ENCODE measurements at places on chromosomes 11 and 22.
A peak's percentile ranks its signal among the peaks of the same experiment; 100 is the strongest.

- no peak overlapping the region for H3K27ac ChIP-seq
- no peaks in the 10 kb centered on the region for H3K4me1 ChIP-seq
- H3K27me3 ChIP-seq = no peaks in the 10 kb centered on the region
- H3K36me3 ChIP-seq = no peaks in the 10 kb centered on the region
Observed at GRCh38 chr22:32583074-32583682, 108.6 kb downstream of the FBXO7 start.

DNA sequence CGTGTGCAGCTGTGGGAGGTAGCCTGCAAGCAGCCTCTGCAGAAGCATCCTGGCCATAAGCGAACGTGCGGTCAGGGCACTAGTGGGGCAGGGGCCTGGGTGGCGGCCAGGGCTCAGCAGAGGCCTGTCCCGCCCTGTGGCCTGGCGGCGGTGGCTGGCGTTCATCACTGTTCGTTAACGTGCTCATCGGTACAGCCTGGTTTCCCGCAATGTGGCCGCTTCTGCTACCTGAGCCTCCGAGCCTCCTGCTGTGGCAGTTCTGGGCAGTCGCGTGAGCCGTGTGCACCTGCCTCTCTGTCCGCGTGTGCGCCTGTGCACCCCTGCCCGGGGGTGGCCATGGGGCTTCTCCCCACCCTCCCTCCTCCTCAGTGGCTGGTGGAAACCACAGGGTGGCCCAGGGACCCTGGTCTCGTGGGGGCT, 117.9 kb downstream of the KCNQ1OT1 start:
- no peaks in the 10 kb centered on the region for H3K27me3 ChIP-seq
- DNase-seq = no peak
- H3K27ac ChIP-seq = no peak overlapping the region
- H3K4me1 ChIP-seq = no peaks in the 10 kb centered on the region
- no peaks in the 10 kb centered on the region for H3K36me3 ChIP-seq

DNA sequence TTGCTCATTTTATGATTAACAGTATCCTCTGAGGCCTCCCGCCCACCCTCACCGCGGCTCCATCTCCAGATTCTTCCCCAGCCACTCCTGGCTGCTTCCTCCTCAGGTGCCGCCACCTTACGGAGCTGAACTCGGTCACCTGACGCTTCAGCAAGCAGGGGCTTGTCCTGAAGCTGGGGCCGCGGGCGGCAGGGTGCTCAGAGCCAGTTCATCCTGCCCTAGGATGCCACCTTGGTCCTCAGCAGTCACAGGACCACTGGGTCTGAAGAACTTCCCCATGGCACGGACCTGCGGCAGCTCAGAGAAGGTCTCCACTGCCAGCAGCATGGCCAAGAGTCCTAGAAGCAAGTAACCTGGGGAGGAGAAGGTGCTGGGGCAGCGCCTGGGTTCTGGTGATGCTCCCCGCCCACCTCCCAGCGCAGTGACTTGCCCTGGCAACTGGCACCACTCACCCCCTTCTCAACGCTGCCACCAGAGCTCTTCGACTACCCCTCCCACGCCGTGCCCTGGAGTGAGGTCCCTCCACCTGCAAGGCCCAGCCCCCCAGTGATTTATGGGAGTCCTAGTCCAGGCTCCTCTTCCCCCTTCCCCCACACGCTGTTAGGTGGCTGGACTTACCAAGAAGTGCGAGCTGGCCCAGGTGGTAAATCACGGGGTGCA, 2.6 kb downstream of the KCNK7 start:
- DNase-seq = no peak
- peaks cover 26% of the 10 kb centered on the region for H3K4me1 ChIP-seq
- H3K27ac ChIP-seq = no peak overlapping the region
- H3K36me3 ChIP-seq = peaks cover 6% of the 10 kb centered on the region
- no peak overlapping the region for H3K4me3 ChIP-seq

DNA sequence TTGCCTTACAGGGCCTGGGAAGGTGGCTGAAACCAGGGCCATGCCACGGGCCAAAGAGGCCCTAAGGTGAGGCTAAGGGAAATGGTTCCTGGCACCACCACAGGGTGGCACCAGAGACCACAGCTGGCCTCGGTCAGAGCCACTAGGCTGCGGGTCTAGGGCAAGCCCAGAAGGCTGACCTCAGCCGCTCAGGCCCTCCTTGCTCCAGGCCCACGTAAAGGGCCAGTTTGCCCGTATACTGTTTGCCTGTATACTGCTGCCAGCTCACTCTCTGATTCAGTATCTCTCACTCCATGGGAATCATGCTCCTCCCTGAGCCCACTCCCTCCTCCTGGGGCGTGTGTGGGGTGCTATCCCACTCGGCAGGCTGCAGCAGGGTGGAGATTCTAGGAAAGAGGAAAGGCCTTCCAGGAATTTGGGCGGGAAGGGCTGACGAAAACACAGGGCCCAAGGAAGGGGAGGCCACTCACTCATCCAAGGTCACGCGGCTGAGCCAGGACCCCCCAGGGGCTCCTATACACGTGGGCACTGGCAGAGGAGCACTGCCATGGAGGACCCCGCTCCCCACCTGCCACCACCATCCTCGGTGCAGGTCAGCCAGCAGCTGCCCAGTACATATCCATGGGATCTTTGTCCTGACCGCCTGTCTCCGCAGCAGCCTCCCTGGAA, 62.4 kb downstream of the NECTIN1 start:
- no peak overlapping the region for H3K27ac ChIP-seq
- no peaks in the 10 kb centered on the region for H3K27me3 ChIP-seq
- no peak overlapping the region for H3K4me3 ChIP-seq
- DNase-seq = peak; percentile 54
- H3K36me3 ChIP-seq = no peaks in the 10 kb centered on the region

GRCh38 chr11:3056296-3057068, 741 bp downstream of the CARS1 start:
- peak overlapping the region; percentile 88 for H3K4me3 ChIP-seq
- peaks cover 34% of the 10 kb centered on the region for H3K4me1 ChIP-seq
- no peaks in the 10 kb centered on the region for H3K27me3 ChIP-seq

DNA sequence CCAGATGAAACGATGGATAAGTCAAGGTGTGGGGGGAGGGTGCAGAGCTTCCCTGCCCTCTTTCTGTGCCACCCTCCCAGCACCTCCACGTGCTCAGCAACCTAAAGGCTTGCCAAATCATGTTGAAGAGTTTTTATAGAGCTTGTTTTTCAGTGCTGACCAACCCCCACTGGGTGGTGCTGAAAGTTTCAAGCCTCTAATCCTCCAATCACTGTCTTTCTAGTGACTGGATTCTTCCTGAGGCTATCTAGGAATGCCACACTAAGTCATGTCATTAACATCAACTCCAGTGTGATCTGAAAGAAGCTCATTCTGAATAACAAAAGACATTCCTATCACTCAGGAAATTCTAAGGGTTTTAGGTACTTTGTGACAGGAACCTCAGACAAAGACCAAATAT, 382.6 kb downstream of the DYNC2H1 start:
- peaks cover 2% of the 10 kb centered on the region for H3K36me3 ChIP-seq
- no peak overlapping the region for H3K27ac ChIP-seq
- peaks cover 12% of the 10 kb centered on the region for H3K4me1 ChIP-seq
- H3K27me3 ChIP-seq = peaks cover 5% of the 10 kb centered on the region

DNA sequence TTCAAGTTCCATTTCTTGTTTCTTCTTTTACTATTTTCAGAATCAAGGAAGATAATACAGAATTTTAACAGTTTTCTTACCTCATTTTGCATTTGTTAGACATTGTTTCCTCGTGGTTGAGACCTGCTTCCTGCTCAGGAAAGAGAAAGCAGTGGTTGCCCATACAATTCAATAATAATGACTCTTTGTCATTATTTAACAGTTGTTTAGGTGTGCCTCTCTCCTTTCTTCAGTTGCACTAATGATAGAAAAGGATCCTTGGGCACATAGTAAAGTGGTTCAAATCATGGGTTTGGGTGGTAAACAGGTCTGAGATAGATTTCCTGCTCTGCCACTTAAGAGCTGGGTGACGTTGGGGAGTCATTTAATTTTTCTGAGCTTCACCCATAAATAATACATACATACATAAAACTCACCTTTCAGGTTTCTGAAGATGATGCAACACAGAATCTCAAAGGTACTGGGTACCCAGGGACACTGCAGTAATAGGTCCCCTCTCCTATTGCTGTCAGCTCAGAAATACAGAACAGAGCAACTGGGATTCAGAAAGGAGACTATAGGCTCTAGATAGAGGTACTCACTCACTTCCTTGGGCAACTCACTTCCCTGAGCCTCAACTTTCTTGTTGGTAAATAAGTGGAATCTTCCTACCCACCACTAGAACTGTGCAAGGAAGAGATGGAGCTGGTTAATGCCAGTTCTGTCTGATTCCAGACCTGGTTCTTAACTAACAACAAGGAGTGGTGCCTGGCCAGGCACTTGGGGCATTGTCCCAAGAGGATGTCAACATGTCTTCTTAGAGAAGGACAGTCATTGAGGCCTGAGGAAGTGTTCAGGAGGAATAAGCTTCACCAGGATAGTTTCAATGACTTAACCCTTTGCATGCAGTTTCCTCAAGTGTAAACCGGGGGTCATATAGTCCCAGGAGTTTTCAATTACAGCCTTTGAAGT, 34.9 kb downstream of the CD44 start:
- peaks cover 81% of the 10 kb centered on the region for H3K36me3 ChIP-seq
- no peaks in the 10 kb centered on the region for H3K27me3 ChIP-seq
- H3K4me1 ChIP-seq = peaks cover 90% of the 10 kb centered on the region
- H3K27ac ChIP-seq = peak overlapping the region; percentile 88
- DNase-seq = no peak

- no peaks in the 10 kb centered on the region for H3K36me3 ChIP-seq
- H3K27me3 ChIP-seq = no peaks in the 10 kb centered on the region
- peaks cover 6% of the 10 kb centered on the region for H3K4me1 ChIP-seq
- no peak overlapping the region for H3K27ac ChIP-seq
- no peak for DNase-seq
- H3K4me3 ChIP-seq = no peak overlapping the region
Observed at GRCh38 chr11:95308512-95309035, 77.6 kb upstream of the SESN3 start.

DNA sequence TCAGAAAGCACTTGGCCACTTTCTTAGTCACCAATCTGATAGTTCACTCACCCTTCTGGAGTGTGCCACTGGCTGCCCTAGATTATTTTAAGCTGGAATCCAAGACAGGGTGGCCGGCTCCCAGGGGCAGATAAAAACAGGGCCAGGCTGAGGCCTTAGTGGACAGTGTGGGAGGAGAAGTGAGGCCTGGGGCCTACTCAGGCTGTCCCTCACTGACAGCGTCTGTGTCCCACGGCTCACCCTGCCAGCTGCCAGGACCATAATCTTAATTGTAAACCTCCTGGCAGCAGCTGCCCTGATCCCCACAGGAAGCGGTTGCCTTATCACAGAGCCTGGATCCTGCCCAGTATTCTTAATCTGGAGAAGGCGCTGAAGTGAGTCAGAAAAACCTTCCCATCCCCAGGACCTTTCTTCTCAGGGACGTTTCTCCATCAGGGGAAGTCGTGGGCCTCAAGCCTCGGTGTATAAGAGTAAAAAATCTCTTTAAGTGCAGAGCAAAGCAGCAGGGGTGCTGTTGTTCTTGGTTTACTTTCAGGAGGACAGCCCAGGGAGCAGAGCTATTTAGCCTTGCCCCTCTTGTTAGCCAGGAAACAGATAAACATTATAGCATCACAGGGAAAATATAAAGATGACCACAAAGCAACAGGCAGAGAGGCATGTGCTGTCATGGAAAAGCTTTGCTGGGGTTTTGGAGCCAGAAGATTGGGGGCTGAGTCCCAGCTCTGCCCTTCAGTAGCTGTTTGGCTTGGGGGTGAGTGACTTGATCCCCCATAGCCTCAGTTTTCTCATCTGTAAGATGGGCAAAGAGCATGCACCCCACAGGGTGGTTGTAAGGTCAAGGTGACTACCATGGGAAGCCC, 39.6 kb downstream of the TSPAN18 start:
- no peaks in the 10 kb centered on the region for H3K27me3 ChIP-seq
- H3K36me3 ChIP-seq = peaks cover 6% of the 10 kb centered on the region
- peaks cover 6% of the 10 kb centered on the region for H3K4me1 ChIP-seq
- H3K27ac ChIP-seq = no peak overlapping the region
- H3K4me3 ChIP-seq = no peak overlapping the region

- H3K4me3 ChIP-seq = no peak overlapping the region
- no peaks in the 10 kb centered on the region for H3K36me3 ChIP-seq
- H3K27me3 ChIP-seq = no peaks in the 10 kb centered on the region
- H3K4me1 ChIP-seq = no peaks in the 10 kb centered on the region
Observed at GRCh38 chr22:43438666-43439347, 27.0 kb downstream of the MPPED1 start.

DNA sequence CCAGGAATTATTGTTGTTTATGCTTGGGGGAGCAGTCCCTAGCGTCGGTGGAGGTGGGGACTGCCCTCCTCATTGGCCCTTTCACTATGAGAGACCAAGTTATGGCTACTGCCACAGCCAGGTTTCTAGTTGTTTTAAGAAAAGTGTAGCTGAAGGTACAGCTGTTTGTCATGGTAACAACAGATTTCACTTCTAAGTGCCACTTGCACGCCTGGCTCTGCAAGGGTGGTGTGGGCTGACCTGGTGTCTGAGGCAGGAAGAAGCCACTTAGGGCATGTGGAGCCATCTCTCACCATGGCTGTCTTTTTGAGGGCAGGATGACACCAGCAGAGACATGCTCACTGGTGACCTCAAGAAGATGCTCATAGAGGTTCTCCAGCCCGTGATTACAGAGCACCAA, 46.3 kb upstream of the MPEG1 start:
- H3K4me3 ChIP-seq = no peak overlapping the region
- H3K27ac ChIP-seq = no peak overlapping the region
- H3K27me3 ChIP-seq = no peaks in the 10 kb centered on the region

GRCh38 chr11:122030286-122030685, 85.7 kb downstream of the BLID start:
- H3K36me3 ChIP-seq = no peaks in the 10 kb centered on the region
- H3K27ac ChIP-seq = no peak overlapping the region
- no peaks in the 10 kb centered on the region for H3K4me1 ChIP-seq
- peaks cover 19% of the 10 kb centered on the region for H3K27me3 ChIP-seq
- no peak for DNase-seq

DNA sequence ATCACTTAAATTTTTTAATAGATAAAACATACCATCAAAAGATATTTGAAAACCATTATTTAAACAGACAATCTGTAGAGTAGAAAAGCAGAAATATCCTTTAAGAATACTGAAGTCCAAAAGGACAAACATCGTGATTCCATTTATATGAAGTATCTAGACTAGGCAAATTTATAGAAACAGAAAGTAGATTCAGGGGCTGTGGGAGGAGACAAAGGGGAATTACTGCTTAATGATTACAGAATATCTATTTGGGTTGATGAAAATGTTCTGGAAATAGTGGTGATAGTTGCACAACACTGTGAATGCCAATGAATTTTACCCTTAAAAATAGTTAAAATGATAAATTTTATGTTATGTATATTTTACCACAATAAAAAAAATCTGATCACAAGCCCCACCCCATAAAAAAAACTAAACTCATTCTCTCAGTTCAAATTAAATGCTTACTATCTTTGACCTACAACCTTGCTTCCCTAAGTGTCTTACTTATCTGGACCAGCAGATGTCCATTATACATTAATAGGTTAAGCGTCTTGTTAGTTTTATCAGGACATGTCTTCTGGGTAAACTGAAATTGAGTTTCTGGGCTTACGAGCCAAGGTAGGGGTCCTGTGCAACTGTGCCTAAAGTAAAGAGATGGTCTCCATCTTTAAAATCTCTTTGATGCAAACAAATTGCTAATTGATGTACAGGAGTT, 86.3 kb downstream of the FCHSD2 start:
- no peaks in the 10 kb centered on the region for H3K27me3 ChIP-seq
- no peak overlapping the region for H3K4me3 ChIP-seq
- H3K36me3 ChIP-seq = peaks cover 9% of the 10 kb centered on the region
- H3K27ac ChIP-seq = no peak overlapping the region

GRCh38 chr11:71334191-71334590, 81.8 kb upstream of the SHANK2 start:
- DNase-seq = no peak
- no peak overlapping the region for H3K4me3 ChIP-seq
- H3K36me3 ChIP-seq = peaks cover 3% of the 10 kb centered on the region
- H3K27me3 ChIP-seq = no peaks in the 10 kb centered on the region
- no peaks in the 10 kb centered on the region for H3K4me1 ChIP-seq
- no peak overlapping the region for H3K27ac ChIP-seq

Measured in activated naive CD8-positive, alpha-beta T cell treated with anti-CD3 and anti-CD28 coated beads for 36 hours (primary cell).